Mesothelial cell of epicardium (in vitro differentiated cells): ENCODE measurements at places on chromosomes 1 and 21. TPM values are rescaled to one million over a fixed set of nuclear protein-coding genes. Genes with fewer than 3 reads are reported as not detected.

DNA sequence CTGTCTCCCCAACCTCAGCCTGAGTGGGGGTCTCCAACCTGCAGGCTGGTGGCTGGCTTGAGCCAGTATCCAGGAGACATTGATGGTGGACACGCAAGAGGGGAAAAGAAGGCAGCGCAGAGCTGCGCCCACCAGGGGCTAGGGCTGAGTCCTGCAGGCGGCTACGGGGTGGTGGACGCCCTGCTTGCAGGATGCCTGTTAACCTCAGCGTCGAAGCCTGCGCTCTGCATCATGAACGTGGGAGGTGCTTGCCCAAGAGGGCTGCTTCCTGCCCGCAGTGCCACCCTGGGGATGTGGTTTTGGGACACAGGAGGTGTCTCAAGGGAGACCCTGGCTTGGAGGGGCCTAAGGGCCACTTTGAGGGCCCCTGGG is 11.6 kb downstream of the CFAP410 start:
- H3K27me3 ChIP-seq: no peaks in the 10 kb centered on the region
- no peak overlapping the region for H3K27ac ChIP-seq
- peaks cover 4% of the 10 kb centered on the region for H3K4me1 ChIP-seq
- no peak overlapping the region for H3K4me3 ChIP-seq

DNA sequence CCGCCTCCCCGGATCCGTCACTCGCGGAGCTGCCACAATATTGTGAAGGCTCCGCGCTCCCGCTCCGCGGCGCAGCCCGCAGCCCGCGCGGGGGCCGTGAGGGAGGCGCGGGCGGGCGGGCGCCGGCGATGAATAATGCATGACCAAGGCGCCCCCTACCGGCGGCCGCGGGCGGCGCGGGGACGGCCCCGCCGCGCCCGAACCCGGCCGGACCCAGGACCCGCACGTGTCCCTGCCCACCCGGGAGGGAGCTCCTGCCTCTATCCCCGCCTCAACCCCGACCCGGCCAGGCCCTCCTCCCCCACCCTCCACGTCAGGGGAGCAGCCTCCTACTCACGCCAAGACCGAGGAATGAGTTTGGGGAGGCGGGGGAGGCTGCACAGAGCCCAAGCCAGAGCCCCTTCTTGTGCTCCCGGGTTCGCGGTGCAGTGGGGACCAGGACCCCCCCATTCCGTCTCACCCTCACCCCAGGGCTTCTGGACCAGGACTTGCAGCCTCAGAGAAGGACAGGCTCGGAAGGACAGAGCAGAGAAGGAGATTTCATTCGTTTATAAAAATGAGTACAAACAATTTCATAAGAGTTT is 70.8 kb upstream of the CASZ1 start:
- peaks cover 12% of the 10 kb centered on the region for H3K27me3 ChIP-seq
- peaks cover 49% of the 10 kb centered on the region for H3K4me1 ChIP-seq
- H3K4me3 ChIP-seq: peak overlapping the region; percentile 62
- H3K36me3 ChIP-seq: no peaks in the 10 kb centered on the region
- peak; percentile 74 for DNase-seq

DNA sequence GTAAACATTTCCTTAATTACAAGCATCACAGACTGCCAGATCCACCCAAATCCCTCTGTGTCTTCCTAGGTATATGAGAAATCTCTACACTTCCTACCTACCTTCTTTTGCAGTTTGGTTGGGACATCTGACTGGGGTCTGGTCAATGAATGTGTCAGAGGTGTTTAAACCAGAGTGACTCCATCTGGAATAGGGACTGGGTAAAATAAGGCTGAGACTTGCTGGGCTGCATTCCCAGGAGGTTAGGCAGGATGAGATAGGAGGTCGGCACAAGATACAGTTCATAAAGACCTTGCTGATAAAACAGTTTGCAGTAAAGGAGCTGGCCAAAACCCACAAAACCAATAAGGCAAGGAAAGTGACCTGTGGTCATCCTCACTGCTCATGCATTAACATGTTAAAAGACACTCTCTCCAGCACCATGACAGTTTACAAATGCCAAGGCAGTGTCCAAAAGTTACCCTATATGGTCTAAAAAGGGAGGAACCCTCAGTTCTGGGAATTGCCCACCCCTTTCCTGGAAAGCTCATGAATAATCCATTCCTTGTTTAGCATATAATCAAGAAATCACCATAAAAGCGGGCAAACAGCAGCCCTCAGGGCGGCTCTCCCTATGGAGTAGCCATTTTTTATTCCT is 87.4 kb upstream of the BACE2 start:
- no peaks in the 10 kb centered on the region for H3K4me1 ChIP-seq
- no peak overlapping the region for H3K27ac ChIP-seq
- H3K27me3 ChIP-seq: peaks cover 23% of the 10 kb centered on the region
- no peaks in the 10 kb centered on the region for H3K36me3 ChIP-seq

The ADAM30 gene
- total RNA-seq: 0.07 TPM in 1 of 3 replicates, not detected in the others

DNA sequence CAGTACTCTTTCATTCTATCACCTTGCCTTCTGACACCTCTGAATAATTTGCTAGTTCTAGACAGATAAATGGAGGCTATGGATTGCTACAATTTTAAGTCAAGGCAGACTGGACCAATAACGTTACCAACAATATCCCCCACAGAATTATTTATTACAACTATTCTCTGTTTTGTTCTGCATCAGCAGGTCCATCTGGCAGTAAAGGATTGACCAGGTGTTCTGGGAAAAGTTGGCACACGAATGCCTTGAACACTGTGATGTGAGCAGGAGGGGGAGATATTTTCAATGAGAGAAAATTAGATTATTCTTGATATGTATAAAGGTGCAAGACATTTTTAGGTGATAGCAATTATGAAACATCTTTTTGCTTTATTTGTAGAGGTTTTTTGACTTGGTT is 718.8 kb upstream of the TMPRSS15 start:
- no peak overlapping the region for H3K4me3 ChIP-seq
- no peak overlapping the region for H3K27ac ChIP-seq
- no peaks in the 10 kb centered on the region for H3K4me1 ChIP-seq
- DNase-seq: no peak

The VHLL gene
- 0.42 TPM in 1 of 3 replicates, not detected in the others for total RNA-seq
